A549 (cell line): ENCODE measurements at places on chromosomes 7 and 10.

- DNase-seq, result no peak
These were observed 32.7 kb upstream of the RBAK start for GRCh38 chr7:5012985-5013384.

GRCh38 chr7:92266415-92267241 is 20.9 kb downstream of the ANKIB1 start:
- DNase-seq, result no peak

GRCh38 chr7:29565224-29565630 is 1.6 kb downstream of the PRR15 start:
- DNase-seq, result no peak

GRCh38 chr10:1141701-1142100 is 85.5 kb downstream of the WDR37 start:
- no peak for DNase-seq

DNA sequence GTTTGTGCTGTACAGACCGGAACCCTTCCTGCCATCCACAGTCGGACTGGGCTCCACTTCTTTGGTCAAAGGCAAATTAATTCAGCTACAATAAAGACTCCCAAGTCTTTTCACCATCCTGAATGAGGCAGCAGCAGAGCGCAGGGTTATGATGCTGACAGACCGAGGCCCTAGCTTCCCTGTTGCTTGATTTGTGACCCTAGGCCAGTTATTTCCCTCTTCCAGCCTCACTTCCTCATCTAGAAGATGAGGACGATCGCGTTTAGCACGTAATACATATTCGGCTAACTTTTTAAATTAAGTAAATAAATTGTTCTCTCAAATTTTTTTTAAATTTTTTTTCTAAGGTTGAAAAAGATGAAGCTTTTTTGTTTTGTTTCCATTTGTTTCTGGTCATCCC is 18.1 kb downstream of the ADRB1 start:
- DNase-seq, result no peak
